Upper lobe of right lung (tissue), 1 donor: ENCODE measurements at places on chromosomes 7 and 10. TPM values are rescaled to one million over a fixed set of nuclear protein-coding genes. Genes with fewer than 3 reads are reported as not detected.

DNA sequence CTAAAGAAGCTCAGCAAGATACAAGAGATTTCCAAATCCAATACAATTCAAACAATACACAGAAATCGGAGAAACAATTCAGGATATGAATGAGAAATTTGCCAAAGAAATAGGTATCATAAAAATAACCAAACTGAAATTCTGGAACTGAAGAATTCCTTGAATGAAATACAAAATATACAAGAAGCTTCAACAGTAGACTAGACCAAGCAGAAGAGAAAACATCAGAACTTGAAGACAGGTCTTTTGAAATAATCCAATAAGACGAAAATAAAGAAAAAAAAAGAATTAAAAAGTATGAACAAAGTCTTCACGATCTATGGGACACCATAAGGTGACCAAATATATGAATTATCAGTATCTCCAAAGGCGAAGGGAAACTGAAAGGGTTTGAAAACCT is 2.8 kb upstream of the IFIT2 start:
- DNase-seq, result no peak

DNA sequence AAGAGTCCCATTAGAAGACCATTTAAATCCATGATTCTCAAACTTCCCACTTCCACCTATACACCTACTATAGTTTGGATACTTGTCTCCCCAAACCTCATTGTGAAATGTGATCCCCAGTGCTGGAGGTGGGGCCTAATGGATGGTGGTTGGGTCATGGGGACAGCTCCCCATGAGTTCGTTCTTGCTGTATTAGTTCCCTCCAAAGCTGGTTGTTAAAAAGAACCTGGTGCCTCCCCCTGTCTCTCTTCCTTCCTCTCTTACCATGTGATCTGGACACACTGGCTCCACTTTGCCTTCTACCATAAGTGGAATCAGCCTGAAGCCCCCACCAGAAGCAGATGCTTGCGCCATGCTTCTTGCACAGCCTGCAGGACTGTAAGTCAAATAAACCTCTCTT is 53.9 kb downstream of the WIPF3 start:
- no peak for DNase-seq

DNA sequence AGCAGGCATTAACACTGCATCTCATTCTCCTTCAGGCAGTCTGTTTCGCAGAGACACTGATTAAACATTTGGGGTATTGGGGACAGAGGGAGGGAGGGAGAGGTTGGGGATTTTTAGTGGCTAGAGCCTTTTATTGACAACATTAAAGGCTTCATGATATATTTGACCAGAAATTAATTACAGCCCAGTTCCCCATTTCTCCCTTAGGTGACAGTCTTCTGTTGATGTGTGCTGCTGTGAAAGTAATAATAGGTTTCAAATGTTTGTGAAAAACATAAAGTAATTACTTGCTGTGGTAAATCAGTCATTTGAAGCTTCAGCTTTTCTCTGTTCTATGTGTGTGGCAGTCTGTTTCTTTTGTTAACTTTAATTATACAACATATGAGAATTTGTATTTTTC is 105.3 kb upstream of the LRGUK start:
- no peak for DNase-seq

DNA sequence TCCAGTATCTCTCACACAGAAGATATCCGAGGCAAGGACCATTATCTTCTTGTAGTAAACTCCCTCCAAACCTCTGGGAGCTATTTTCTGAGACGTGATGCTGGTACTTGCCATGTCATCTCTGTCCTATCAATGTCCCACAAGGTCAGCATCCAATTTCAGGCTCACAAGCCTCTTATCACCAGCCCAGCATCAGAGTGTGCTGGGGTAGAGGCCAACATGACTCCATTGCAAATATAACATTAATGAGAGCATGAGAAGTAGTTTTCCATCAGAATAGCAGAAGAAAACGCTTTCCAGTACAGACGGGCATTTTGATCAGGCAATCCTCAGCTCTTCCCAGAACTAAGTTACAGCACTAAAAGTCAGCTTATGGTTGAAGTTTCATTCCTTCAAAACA is 5.6 kb downstream of the MORN4 start:
- DNase-seq, result no peak

GRCh38 chr10:123663522-123663921 is 2.6 kb upstream of the GPR26 start:
- DNase-seq, result no peak

DNA sequence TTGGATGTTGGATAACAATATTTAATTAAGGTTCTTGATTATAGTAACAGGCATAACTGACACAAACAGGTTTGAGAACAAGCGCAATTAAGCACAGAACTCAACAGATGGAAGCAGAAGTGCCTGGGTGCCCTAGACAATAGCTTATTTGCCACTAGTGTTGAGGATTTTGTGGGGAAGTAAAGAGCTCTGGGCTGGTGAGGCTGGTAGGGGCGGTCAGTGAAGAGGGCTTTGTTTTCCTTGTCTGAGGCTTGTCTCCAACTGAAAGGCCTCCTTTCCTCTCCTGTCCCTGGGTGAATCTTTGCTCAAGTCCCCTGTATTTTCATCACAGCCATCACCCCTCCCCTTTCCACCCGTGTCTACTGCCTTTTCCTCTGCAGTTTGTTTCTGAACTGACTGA is 104.6 kb downstream of the KAT6B start:
- DNase-seq, result no peak

DNA sequence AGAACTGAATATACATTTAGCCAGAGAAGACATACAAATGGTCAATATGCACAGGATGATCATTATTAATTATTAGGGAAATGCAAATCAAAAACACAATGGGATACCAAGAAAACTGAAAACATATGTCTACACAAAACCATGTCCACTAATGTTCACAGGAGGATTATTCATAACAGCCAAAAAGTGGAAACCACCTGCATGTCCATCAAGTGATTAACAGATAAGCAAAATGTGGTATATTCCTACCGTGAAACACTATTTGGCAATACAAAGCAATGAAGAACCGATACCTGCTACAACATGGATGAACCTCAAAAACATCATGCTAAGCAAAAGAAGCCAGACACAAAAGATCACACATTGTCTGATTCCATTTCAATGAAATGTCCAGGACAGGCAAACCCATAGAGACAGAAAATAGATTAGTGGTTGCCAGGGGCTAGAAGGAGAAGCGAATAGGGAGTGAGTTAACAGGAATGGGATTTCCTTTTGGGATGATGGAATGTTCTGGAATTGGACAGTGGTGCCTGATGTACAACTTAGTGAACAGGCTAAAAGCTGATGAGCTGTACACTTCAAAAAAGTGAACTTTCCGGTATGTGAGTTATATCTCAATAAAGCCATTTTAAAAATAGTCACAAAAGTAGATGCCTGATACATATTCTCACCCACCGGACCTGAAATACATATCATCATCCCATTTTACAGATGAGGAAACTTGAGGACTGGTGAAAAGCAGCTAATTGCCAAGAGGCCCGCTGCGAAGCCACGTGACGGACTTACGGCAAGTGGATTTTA is 33.6 kb downstream of the HIPK2 start:
- no peak for DNase-seq

- DNase-seq, result no peak
These were observed 141.5 kb upstream of the NRG3 start for GRCh38 chr10:81733542-81733941.

- no peak for DNase-seq
These were observed 25.8 kb downstream of the APBB1IP start for GRCh38 chr10:26463986-26464385.

DNA sequence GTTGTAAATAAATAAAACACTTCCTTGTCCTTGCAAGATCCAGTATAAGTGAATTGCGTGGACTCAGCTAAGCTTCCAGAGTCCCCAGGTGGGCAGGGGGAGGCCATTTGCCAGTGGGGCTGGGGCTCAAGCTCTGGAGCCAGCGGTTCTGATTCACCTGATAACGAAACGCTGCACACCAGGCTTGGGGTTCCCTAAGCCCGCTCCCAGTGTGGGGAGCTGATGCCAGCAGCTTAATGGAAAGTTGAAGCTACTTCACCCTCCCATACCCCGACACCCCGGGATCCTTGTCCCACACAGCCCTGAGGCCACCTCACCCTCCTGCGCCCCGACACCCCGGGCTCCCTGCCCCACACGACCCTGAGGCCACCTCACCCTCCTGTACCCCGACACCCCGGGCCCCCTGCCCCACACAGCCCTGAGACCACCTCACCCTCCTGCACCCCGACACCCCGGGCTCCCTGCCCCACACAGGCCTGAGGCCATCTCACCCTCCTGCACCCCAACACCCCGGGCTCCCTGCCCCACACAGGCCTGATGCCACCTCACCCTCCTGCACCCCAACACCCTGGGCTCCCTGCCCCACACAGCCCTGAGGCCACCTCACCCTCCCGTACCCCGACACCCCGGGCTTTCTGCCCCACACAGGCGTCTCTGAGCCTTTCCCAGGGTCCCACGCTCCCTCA is 30.8 kb downstream of the FKBP6 start:
- no peak for DNase-seq

- no peak for DNase-seq
These were observed 51.9 kb downstream of the WDFY4 start for GRCh38 chr10:48736596-48736995.

- DNase-seq, result no peak
These were observed 283.7 kb upstream of the HGF start for GRCh38 chr7:82053453-82054032.

DNA sequence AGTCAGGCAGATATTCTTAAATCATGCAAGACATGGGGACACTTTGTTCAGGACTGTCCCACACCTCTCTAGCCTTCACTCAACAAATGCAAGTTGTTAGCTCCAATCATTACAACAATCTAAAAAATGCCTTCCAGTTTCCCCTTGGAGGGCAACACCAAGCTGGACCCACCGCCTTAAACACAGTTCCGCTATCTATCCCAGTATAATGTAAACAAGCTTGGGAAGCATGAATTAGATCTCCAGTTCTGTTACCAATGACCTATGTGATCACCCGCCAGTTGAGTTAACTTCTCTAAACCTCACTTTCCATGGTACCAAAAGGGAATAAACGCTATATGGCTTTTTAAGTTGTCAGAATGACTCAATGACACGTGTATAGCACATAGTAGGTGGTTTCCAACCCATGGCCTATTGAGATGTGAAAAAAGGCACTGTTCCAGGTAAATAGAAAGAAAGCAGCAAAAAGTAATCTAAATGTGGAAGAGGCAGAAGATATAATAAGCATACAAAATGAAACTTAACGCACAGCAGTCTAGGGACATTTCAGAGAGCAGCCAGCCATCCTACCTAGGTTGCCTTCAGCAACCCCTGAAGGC is 2.4 kb upstream of the REEP3 start:
- DNase-seq, result no peak

GRCh38 chr7:130926001-130926691 is 192.1 kb upstream of the KLF14 start:
- no peak for DNase-seq

DNA sequence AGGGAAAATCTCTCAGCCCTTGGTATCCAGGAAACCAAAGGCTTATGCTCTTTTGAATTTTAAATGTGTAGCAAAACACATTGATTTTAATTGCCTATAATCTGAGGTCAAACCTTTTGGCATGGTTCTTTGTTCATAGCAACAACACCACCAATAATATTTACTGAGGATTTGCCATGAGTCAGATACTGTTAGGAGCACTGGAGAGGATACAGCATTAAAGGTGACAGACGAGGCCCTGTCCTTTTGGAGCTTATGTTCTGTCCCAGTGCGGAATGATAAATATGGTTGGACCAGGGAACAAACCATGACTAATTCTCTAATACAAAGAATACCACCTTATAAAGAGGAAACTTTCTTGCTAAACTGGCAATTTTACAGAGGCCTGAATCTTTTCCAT is 176.6 kb downstream of the CTNNA3 start:
- no peak for DNase-seq

GRCh38 chr7:29113384-29114102 is 32.8 kb downstream of the CPVL start:
- DNase-seq, result no peak

GRCh38 chr10:79316671-79317431 is 30.4 kb upstream of the PPIF start:
- DNase-seq, result peak; percentile 63

PVRIG gene
- total RNA-seq, result 1.4 TPM

MRLN gene
- total RNA-seq, result not detected

SPDYE2B gene
- total RNA-seq, result not detected
